ENCODE measurements at places on chromosomes 6 and 20.

- no peak for DNase-seq
Measured at GRCh38 chr6:13614126-13614925, 809 bp upstream of the NOL7 start.

DNA sequence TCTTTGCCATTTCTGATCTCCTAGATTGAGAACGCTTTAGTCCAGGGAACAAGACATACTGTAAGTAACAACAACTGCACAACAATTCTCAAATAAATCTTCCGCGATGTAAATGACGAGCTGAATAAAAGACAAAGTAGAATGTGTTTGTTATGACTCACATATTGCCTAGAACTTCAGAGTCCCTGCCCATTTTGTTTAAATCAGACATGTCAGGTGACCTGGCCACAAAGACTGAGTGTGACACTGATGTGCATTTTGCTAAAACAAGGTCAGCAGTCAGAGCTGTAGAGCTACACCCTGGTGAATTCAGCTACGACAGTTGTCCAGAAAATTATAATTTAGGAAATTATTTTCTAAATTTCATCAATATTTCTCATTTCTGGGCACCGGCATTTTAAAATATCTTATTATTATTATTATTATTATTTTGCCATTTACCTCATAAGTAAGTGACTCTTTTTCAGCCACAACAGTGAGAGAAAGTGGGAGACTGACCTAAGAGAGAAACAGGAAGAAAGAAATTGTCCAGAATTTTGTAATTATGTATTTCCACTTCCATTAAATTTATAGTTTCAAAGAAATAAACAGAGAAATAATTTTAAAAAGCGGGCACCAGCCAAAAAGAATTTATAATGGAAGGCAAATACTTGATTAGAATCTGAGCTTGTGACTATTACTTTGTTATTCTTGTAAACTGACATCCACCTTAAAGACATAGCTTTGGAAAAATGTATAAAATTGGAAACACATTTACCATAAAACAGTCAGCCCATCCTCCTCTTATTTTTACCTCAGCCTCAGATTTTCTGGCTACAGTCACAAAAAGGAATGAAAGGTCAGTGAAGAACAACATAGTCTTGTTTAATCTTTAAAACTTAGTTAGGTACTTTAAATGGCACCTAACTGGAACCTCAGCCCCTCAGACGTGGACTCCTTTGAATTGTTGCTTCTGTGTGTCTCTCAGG is 157.0 kb upstream of the CITED2 start:
- DNase-seq = no peak

- DNase-seq = no peak
Measured at GRCh38 chr6:90993770-90994169, 406.9 kb upstream of the MAP3K7 start.

DNA sequence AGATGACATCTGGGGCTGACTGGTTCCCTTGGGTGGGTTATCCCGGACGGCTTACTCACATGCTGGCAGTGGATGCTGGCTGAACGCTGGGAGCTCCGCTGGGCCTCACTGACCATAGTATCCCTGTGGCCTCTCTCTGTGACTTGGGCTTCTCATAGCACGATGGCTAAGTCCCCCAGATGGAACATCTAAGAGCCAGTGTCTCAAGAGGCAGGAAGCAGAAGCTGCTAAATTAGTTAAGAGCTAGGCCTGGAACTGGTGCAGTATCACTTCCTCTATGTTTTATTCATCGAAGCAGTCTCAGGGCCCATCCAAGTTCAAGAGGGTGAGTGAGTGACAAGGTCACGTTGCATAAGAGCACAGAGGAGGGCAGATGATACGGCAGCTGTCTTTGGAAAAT is 116.5 kb upstream of the LAMP5 start:
- no peak for DNase-seq

GRCh38 chr6:80633412-80633811 is 526.9 kb downstream of the BCKDHB start:
- no peak for DNase-seq

DNA sequence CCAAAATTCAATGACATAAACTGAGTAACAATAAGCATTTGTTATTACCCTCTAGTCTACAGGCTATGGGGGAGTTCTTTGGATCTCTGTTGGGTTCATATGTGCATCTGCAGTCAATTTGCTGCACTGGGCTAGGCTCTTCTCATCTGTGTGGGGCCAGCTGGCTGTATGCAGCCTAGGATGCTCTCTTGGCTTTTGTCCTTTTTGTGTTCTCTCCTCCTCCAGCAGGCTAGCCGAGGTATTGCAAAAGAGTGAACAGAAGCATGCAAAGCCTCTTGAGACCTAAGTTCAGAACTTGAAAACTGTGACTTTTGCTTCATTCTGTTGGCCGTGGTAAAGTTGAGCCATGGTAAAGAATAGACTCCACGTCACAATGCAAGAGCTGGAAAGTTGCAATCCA is 62.8 kb upstream of the FOXO3 start:
- no peak for DNase-seq

DNA sequence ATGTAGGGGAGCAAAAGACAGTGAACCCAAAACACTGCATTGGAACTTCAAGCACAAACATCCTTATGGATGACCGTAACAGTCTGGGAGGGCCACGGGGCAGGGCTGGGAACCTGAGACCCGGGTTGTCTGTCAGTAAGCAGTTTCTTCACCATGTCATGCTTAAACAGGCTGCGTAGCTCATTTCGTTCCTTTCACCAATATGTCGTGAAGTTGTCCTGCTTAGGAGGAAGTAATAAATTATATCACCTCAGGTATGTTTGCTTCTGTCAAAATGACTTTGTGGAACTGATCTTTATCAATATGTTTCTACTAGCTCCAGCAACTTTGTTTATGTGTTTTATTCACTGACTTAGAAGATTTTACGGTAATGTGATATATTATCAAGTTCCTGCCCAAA is 12.4 kb upstream of the MAK start:
- no peak for DNase-seq

DNA sequence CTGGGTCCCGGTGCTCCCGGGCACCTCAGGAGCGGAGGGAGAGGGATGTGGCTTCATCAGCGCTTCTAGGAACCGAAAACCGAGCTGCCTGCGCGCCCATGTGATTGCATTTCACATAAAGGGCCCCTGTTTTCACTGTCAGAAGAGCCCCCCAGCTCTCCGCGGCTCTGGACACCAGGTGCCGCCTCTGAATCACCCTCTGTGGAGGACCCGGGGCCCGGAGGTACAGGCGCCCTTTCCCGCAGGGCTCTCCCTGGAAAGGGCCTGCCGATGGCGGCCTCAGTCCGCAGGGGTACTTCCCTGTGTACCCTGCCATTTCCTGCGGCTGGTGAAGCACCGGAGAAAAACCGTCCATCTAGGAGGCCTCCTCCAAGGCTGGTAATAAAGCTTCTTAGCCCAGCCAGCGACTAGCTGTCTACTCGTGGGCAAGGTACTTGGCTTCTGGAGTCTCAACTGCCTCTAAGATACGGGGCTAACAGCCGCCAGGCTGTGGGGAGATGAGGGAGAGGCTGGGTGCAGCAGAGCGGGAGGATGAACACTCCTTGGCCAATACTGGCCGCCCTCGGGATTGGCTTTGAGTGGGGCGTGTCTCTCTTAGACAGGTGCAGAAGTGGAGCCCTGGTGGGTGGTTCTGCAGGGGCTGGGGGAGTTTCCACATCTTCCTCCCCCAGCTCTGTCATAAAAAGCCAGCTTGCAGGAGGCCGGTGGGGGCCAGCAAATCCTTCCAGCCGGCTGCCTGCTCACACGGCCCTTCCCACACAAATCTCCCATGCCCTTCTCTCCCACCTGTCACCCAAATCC is 1.6 kb downstream of the PPP1R16B start:
- DNase-seq = peak; percentile 26

GRCh38 chr6:44176130-44176761 is 17.6 kb downstream of the CAPN11 start:
- no peak for DNase-seq

DNA sequence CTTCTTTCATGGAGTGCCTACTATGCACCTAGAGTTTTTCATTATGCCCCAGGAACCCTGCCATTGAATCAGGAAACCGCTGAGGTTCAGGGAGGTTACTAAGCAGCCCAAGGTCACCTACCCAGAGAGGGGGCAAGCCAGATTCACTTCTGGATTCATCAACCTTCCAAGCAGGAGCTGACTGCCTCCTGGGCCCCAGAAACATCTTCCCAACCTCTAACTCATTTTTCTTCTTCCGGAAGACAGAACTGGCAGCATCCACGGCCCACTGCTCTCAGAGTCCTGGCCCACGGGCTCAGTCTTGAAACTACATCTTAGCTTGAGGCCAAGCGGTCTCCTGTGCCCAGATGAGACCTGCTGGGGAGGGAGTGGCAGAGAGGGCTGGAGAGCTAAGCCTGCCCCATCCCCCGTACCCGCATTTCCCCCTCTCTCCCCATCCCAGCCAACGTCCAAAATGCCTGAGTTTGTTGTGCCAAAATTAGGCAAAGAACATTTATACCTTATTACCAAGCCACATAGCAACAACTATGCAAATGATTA is 281.0 kb downstream of the CDC5L start:
- DNase-seq = no peak

GRCh38 chr20:32296412-32296811 is 19.0 kb downstream of the KIF3B start:
- DNase-seq = no peak

DNA sequence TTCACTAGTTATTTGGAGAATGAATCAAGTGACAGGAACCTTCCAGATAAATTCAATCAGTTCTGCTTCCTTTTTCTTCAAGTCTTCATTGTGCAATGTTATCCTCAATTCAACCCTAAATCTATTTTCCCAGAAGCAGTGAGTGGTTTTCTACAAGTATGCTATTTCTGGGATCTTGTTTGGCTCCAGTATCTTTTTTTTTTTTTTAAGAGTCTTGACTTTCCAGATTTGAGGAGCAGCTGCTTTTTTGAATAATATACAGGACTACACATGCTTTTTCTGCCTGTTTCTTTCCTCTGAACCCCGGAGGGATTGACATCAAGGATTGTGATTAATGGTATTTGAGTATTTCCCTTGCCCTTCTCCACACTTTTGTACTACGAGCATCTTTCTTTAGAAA is 339.2 kb upstream of the JAG1 start:
- no peak for DNase-seq

GRCh38 chr6:14276667-14277404 is 159.3 kb downstream of the CD83 start:
- DNase-seq = peak; percentile 87

DNA sequence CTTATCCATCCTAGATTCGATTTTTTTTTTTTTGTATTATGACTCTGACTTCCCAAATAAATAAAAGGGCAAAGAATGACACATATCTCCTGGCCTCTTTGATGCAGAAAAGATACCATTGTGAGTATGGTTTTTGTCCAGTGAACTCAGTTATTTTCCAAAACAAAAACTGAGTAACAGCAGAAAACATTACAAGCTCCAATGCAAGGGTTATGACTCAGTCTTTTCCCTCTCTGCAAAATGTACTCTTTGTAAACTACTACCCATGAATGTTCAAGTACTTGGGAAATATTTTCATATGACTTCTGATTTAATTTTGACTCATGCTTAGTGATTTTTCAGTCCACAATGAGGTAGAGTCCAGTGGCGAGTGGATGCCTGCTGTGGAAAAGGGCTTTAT is 355.3 kb downstream of the RNF144B start:
- DNase-seq = no peak

DNA sequence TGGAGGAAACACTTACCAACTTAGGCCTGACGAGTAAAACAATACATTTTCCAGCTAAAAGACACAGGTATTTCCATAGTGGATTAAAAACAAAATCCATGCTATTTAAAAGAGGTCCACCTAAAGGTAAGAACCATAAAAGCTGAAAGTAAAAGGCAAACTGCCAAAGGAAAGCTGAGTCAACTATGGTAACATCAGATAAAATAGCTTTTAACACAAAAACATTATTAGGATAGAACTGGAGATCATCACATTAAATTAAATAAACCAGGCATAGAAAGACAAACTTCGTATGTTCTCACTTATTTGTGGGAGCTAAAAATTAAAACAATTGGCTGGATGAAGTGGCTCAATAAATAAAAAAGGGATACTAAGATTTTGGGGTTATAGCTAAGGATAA is 166.8 kb upstream of the SLC22A16 start:
- DNase-seq = no peak

- no peak for DNase-seq
Measured at GRCh38 chr20:53276143-53276542, 304.0 kb downstream of the TSHZ2 start.

DNA sequence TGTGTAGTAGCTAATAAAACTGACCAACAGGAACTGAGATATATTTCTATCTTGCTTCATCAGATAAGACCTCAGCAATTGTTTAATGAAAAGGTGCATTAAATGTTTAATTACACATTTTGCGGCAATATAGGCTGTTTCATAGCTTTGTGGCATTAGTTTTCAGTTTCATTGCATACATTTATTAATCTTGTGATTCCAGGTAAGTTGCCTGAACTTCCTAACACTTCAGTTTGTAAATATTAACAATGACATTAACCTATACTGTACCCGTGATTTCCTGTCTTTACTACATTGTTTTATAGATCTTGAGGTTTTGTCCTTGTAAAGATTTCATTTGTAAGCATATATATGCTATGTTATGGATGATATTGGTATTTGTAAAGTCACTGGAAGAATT is 66.5 kb downstream of the PKIB start:
- DNase-seq = no peak

DNA sequence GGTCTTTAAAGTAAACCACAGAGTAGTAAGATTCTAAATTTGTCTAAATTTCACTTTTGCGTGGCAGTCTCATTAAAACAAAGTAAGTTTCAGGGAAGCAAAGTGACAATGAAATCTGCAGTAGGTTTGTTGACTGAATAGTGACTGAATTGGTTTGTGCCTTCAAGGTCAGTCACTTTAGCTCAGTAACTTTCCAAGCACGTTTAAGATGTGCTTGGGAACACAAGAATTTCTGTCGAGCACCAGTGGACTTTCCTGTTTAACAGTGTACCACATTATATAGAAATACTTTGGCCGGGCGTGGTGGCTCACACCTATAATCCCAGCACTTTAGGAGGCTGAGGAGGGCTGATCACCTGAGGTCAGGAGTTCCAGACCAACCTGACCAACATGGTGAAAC is 1.7 kb upstream of the CD24 start:
- no peak for DNase-seq

DNA sequence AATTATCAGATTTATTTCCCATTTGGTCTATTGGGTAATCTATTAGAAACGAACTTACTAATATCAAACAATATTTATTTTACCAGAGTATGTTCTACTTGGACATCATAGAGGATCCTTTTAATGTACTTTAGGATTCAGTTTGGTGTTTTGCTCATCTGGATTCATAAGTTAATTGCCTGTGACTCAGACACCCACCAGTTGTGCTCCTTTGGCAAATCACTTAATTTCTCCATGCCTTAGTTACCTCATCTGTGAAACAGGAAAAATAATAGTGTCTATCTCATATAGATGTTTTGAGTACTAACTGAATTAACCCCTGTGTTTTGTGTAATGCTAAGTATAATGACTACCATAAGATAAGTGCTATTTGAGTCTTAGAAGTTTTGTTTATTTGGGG is 292.1 kb downstream of the LAMA2 start:
- no peak for DNase-seq

- no peak for DNase-seq
Measured at GRCh38 chr6:152094992-152095592, 287.6 kb downstream of the ESR1 start.

All from naive thymus-derived CD8-positive, alpha-beta T cell (primary cell).